HEK293T (cell line): ENCODE measurements at places on chromosomes 11 and 22.
A peak's percentile ranks its signal among the peaks of the same experiment; 100 is the strongest.

DNA sequence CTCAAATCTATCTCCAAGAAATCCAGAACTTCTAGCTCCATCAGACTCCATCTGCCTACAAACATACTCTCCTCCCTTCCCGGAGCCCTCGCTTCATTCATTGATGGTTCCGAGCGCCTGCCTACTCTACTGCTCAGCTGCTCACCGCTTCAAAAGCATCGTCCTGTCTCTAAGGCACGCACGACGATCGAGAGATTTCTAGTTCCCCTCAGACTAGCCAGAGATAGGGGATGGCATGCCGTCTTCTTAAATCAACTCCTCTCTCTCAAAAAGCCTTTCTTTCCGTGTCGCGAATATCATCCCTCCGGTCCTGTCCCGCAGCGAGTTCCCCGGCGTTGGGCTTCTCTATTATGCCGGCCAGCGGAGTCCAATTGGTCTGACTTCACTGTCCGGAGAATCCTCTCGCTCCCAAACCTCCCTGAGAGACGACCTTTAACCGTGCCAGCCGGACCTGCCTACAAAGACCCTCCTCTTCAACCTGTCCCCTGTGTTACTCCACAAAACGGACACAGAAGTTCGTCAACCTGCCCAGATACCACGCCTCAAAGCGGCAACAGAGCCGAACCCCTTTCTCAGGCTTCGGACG lies 592 bp downstream of the EEF1G start:
- no peak for DNase-seq

DNA sequence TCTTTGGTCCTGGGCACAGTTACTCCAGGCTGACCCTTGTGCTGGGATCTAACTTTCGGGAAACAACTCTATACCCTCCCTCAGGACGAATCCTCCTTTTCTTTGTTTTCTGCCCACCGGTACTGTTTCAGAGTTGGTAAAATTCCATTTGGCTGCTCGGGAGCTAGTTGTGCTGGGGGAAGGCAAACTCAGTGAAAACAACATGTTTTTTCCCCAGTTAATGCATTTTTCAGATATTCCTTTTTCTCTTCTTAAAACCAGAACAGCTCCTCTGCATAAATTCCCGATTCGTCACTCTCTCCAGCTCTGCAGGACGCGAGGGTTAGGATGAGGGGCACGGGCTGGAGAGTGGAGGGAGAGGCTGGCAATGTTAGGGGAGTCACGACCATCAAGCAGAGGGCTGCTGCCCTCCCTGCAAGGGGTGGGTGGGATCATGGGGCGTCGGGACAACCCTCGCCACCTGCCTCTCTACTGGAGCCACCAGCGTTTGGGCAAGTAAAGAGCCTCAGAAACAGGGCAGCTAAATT lies 31.3 kb downstream of the LRRC10B start:
- no peak for DNase-seq

- DNase-seq: no peak
Observed at GRCh38 chr22:20009018-20009491, 7.6 kb downstream of the ARVCF start.

DNA sequence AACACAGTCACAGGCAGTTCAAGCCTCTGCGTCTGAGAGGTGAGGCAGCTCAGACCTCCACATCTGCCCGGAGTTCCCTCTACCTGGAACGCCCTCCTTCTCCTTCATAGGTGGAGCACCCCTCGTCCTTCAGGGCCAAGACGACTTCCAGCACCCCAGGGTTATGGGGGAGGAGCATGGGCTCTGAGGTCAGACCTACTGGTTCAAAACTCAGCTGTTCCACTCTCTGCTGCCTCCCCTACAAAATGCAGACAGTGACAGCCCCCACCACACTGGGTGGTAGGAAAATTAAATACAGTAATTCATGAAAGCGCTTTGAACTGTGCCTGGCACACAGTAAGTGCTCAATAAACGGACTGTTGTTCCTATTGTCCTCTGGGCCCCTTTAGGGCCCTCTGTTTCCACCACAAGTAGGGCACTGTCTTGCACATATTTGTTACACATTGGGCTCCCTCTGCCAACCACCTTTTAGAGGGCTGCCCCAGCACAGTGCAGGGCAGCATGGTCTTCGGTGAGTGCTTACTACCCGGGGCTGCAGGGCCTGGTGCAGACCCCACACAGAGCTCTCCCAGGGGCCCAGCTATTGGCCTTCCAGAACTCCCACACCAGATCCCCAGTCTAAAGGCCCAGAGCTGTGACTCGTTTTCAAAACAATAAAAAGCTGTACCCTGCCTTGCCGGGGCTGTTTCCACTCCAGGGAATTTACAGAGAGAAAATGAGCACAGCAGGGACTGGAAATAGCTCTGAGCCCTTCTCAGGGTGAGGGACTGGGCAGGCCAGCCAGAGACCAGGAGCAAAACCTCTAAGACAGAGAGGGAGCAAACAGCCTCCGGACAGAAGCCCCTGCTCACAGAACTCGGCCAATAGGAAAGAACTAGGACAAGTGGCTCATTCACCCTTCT lies 2.5 kb downstream of the TMEM184B start:
- DNase-seq: no peak

GRCh38 chr11:17529844-17530185 lies 14.4 kb downstream of the USH1C start:
- no peak for DNase-seq

- no peak for DNase-seq
Observed at GRCh38 chr22:36182857-36183256, 18.8 kb downstream of the APOL4 start.

DNA sequence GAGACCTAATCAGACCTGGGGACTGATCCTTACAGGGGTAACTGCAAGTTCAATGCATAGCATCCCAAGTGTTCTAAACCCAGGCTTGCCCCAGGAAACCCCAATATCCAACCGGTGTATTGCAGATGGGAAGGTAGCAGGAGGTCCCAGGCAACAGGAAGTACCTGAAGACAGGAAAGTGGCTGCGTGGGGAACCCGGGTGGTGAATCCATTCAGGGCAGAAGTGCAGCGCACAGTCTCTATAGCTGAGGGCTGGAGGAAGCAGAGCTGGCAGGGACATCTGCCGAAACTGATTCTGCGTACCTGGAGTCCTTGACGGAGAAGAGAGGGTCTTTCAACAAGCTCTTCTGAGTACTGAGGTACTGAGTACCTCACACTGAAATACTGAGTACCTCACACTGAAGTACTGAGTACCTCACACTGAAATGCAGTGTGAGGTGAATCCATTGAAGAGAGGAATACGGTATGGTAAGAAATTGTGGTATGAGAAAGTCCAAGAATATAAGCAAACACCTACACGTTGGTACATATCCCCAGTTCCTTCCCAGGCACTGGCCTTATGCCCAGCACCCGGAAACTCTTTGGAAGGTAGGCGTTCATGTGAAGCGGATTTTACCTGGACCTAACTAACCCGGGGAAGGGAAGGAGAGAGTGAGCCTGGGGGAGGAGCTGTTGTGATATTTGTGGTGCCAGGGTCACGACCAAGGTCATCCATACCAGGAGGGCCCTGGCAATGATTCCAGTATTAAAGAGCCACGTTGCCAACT lies 20.1 kb downstream of the SCN4B start:
- DNase-seq: no peak

GRCh38 chr11:126391970-126392632 lies 36.6 kb downstream of the ST3GAL4 start:
- DNase-seq: no peak

DNA sequence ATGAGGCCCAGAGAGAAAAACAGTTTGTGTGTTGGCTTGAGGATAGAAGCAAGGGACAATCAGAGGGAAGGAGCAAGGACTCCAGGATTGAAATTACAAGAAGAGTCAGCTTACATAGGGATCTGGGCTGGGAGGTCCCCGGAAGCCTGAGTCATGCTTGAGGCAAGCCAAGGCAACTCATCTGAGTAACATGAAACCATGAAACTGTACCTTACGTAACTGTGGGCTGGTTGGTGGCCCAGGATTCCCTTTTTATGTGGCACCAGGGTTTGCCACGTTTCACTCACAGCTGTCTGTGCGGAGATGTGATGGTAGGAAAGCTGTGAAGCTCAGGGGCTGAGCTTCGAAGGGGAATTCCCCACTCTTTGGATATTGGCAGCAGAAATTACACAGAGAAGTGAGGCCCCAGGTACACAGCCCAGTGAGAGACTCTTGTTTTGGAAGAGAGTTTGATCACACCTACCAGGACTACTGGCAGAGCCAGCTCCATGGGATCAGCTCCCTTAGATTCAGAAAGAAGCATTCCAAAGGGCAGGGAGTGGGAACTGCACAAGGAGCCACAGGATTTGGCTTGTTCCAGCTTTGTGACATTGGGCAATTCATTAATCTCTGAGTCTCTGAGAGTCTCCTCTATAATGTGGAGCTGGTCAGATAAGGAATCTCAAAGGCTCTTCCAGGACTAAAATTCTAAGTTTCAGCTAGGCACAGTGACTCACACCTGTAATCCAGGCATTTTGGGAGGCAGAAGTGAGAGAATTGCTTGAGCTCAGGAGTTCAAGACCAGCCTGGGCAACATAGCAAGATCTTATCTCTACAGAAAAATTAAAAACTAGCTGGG lies 7.8 kb downstream of the SLC5A1 start:
- peak; percentile 62 for DNase-seq

DNA sequence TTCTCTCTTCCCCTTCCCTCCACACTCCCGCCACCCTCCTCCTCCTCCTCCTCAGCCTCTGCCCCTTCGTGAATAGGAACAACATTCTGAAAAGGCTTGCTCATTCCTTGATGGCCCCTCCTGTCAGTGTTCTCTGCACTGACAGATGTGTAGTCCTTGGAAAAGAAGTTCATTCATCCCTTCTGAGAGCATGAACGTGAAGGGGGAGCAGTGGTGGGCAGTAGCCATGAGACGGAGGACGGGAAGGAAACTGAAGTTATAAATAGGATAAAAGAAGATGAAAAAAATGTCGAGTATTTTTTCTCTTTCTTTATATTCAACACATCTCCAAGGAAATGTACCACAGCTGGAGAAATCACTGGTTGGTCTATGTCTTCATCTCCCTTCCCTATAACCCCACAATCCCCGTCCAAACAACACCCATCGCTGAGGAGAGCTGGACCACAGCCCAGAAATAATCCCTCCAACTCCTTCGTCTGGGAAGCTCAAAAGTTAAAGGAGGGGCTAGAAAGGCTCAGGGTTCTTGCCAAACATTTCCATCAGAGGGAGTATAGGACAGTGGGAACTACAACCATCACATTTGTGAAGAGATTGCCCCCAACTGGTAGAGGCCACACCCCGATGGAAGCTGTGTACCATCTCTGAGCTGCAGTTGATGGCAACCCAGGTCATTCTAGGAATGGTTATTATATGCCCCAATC lies 33.5 kb downstream of the ETS1 start:
- no peak for DNase-seq

GRCh38 chr11:10784232-10785145 lies 24.2 kb downstream of the EIF4G2 start:
- DNase-seq: no peak

- DNase-seq: no peak
Observed at GRCh38 chr11:126477535-126478305, 122.2 kb downstream of the ST3GAL4 start.

GRCh38 chr11:18802381-18803257 lies 11.0 kb upstream of the PTPN5 start:
- peak; percentile 63 for DNase-seq

DNA sequence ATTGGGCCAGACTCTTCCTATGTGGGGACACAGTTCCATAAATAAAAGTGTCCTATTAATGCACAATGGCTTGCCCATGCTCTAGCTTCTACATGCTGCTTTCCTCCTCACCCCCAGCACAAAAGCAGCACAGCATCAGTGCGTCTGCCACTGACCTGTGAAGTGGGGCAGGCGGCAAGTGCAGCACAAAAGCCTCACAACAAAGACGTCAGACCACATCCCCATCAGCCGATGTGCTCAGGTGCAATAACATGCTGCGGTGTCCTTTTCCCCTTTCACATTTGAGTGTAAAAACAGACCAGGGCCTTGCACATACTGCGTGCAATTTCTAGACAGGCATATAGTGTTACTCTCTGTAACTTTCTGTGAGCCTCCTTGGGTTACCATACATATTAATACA lies 12.8 kb downstream of the DKK3 start:
- no peak for DNase-seq

DNA sequence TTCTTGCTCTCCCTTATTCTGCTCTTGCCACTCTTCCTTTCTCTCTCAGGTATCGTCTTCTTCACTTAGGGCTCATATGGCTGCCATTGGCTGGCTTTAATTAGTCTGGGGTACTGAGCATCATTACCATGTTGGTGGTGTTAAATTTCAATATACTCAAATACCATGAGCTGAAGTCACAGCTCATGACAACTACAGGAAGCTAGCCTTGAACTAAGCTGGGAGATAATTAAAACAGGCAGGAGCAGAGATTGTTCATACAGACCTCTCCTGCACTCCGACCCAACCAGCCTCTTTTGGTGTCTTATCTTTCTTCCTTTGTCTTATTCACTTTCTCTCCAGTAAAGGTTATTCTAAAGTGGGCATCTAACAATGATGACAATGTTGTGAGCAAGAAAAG lies 130.9 kb upstream of the BLID start:
- DNase-seq: no peak

DNA sequence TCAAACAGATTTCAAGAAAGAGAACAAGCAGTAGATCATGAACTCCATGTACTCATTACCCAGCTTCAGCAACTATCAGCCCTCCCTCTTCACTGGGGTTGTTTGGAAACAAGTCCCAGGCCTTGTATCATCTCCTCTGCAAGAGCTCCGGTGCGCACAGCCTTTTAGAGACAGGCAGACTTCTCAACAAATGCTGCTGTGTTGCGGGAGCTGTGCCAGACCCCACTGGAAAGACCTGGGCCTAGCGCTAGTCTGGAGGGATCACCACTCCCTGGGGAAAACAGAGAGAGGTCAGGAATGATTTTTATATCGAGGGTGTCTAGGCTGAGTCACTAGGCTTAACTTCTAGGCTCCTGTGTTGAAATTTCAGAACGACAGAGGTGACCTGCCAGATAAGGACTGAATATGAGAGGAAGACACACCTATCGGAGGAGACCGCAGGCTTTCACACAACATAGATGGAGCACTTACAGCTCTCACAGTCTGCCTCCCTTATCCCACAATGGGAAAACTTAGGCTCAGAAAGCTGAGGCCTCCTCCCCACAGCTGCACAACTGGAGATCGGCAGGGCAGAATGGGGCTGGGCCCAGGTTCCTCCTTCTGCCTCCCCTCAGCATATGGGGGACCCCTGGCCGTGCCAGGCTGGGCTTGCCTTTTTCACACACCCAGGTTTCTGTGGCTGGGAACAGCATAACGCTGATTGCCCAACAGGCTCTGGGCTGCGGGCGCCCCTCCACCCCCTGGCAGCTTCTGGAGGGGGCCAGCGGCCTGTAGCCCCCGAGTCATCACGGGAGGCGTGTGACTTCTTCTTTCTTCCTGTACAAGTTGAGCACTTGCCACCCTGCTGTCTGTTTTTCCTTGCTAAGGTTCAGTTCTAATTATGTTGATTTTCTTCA lies 86.0 kb downstream of the PKNOX2 start:
- no peak for DNase-seq

DNA sequence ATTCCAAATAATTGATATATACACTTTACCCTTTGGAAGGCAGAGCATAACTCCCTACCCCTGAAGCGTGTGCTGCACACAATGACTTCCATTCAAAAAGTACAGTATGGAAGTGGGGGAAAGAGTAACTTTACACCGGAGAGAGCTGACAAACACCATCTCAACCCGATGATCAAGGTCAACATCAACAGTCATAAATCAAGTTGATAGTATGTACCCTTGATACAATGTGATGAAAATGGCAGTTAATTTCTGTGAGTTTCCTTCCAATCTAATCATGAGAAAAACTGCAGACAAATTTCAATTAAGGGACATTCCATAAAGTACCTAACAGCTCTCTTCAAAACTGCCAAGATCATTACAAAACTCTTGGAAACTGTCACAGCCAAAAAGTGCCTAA lies 6.0 kb upstream of the DEUP1 start:
- DNase-seq: no peak
